Fibroblast of villous mesenchyme (primary cell): ENCODE measurements at places on chromosomes 5 and 9. TPM values are rescaled to one million over a fixed set of nuclear protein-coding genes. Genes with fewer than 3 reads are reported as not detected.

EGR1 gene
- 3.5 and 6.1 TPM in 2 replicates for total RNA-seq

SHOC1 gene
- total RNA-seq: under 0.01 TPM in 1 of 2 replicates, not detected in the other

ARL14EPL gene
- not detected in 2 replicates for total RNA-seq

GRCh38 chr9:105973951-105974351 lies 279.6 kb downstream of the TMEM38B start:
- no peak for DNase-seq

DNA sequence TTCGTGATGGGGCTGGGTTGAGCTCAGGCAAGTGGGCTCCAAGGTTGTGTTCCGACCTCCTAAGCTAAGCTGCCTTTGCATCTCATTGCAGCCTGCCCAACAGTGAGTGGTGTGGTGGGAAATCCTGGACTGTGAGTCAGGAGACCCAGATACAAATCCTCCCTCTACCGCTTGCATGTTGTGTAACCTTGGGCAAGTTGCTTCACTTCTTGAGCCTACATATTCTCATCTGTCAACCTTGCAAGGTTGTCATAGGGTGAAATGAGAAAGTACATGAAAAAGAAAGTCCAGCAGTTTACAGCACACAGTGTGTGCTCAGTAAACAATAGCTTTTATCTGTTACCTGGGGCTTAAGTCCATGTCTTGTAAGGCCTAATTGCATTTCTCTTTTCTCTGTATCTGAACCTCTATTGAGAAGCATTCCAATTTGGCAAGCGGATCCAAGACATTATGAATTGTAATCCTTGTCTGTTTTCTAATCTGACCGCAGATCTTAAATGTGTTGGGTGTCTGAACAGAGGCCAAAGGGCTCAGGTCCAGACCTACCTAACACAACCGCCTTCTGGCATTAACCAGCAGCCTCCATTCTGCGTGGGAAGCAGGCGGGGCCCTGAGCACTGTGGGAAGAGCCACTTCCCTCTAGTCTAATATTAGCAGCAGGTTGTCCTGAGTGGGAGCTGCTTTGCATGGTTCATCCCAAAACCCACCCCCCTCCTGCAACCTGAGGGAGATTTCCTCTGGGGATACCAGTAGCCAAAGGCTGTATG lies 1.8 kb upstream of the GALNT12 start:
- peak; percentile 87 for DNase-seq

GRCh38 chr9:109132567-109133021 lies 12.8 kb upstream of the TMEM245 start:
- no peak for DNase-seq

DNA sequence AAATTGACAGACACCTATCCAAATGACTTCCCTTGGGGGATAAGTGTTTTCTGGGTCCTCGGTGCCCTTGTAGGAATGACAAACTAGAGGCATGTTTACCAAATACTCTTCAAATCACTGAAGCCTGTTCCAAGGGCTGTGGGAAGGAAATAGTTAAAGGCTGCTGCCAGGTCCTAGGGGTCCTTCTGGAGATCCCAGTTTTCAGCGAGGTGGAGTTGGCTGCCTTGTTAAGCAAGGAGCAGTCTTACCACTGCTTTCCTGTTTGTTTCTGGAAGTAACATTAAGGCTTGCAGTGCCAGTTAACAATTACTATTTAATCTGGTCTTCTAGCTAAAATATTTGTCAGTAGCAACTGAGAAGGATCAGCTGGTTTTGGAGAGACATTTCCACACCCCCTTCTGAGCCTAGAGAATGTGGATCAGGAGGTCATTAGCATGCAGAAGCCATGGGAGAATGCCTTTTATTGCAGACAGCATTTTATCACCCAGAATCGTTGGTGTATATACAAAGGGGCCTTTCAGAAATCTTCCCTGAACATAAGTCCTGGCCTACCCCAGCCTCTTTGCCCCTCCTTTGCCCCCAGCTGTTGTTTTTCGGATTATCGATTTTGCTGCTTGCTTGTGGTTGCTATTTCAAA lies 238.8 kb downstream of the DMAC1 start:
- peak; percentile 1 for DNase-seq

DNA sequence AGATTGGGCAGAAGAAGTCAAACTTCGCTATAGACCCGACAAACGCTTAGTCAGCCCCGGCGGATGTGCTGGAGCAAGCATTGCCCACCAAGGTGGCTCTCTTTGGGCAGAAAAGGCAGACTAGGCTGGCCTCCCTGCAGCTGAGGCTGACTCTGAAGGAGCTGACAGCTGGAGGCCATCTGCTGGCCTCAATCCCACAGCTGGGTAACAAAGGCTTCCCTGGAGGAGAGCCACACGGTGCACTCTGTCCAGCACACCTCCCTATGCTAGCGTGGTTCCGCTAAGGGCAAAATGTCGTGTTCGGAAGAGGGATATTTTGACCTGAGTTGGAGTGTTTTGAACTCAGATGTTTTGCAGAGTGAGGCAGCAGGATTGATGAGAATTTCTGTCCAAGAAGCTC lies 103.5 kb upstream of the PTCH1 start:
- no peak for DNase-seq

PLPP7 gene
- 8.2 and 10.0 TPM in 2 replicates for total RNA-seq

- no peak for DNase-seq
Measured at GRCh38 chr9:76570826-76571225, 111.8 kb downstream of the GCNT1 start.

- no peak for DNase-seq
Measured at GRCh38 chr5:45189042-45189441, 380.3 kb downstream of the MRPS30 start.

DNA sequence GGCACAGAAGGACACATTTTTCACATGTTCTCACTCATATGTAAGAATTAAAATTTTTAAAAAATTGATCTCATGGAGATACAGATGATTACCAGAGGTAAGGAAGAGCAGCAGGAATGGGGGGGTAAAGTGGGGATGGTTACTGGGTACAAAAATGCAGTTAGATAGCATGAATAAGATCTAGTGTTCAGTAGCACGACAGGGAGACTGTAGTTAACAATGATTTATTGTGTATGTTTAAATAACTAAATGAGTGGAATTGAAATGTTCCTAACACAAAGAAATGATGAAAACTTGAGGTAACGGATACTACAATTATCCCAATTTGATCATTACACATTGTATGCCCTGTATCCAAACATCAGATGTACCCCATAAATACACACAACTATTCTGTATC lies 15.2 kb upstream of the TGFBI start:
- no peak for DNase-seq
